ENCODE measurements at places on chromosomes 11 and 22.

- no peak for DNase-seq
Measured at GRCh38 chr22:48395201-48395600, 1432.5 kb downstream of the BRD1 start.

GRCh38 chr11:82682003-82682751 lies 51.5 kb downstream of the FAM181B start:
- no peak for DNase-seq

DNA sequence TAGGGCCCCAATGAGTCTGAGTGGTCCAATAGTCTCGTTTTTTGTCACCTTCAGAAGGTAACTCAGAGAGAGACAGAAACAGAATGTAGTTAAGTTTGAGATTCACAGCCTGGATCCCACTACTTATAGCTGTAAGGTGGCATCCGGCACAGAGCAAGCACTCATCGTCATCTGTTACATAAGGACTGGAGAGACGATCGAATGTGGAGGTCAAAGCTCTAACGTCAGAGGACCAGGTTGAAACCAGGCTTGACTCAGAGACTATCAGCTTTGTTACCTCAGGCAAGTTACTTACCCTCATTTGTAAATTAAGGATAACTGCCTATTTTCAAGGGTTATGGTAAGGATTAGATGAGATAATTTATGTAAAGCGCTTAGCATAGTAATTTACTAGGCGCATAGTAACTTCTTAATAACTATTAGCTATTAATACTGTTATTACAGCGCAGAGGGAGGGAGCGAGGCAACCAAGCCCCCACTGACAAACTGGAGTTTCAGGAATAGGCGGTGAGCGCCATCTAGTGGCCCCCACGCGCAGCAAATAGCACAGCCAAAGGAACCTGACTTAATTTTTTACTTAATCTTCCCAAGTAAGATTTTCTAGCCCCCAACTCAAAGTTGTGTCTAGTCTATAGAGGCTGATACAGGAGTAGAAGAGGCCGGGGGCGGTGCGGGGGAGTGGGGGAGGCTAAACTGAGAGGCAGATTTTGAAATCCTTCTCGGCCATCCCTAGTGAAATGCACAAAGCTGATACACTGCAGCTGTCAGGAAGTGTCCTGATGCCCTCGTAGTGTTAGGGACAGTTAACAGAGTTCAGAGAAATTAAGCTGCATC lies 29.0 kb upstream of the API5 start:
- no peak for DNase-seq

DNA sequence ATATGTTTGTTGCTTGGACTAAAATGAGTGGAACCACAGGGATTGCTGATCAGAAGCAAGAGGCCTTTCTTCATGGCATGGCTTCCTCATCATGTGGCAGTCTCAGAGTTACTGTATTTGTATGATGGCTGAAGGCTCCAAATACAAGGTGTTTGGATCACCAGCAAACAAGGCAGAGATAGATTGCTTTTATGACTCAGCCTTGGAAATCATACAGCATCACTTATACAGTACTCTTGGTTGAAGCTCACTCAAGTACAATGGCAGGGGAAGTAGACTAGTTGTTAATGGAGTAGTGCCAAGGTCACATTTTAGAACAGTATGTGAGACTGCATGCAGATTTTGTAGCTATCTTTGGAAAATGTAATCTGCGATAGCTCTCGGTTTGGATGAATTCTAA lies 16.6 kb downstream of the CAPRIN1 start:
- no peak for DNase-seq

DNA sequence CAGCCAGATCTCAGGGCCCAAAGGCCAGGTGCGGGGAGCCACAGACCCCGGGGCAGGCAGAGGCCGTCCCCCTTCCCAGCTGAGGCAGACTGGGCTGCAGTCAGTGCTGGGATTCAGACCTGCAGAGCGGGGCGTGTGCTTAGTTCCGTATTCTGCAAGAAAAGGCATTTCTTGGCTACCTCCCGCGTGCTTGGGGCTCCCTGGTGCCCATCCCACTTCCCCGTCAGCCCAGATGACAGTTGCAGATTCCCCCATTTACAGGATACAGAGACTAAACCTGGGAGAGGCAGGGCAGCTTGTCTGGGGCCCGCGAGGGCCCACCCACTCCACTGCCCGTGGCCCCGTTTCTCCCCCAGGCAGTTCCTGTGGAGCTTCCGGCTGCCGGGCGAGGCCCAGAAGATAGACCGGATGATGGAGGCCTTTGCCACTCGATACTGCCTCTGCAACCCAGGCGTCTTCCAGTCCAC lies 18.3 kb downstream of the CYTH4 start:
- no peak for DNase-seq

DNA sequence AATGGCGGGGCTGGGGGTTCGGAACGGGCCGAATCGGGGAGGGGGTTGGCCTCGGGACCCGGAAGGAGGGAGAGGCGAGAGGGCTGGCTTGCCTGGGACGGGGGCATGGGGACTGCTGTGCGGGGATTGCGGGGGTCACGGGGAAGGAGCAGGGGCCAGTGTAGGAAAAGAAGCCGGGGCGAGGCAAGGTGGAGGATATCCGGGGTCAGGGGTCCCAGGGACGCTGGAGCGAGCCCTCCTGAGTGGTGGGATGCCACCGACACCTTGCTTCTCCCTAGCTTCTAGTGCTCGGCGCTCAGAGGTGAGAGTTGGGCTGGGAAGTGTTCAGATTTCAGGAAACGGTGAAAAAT lies 426 bp upstream of the GDPD5 start:
- DNase-seq, result no peak

DNA sequence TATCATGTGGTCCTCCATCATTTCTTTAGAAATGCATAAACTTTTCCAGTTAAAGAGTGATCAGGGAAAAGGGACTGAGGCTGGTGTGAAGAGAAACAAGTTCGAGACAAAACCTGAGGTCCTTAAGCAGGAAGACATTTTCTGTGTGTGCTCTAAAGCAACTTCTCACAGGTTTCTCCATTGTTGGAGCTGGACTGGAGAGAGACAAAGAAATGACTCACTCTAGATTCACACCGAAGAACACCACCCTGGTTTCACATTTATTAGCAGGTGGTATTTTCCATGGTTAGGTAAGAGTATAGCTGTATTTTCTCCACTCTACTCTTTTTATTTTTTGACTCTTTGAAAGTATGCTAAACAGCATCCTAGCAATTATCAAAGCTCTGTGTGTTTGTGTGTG lies 736.4 kb downstream of the KCNA4 start:
- DNase-seq, result no peak

- no peak for DNase-seq
Measured at GRCh38 chr22:19981961-19982920, 34.4 kb downstream of the ARVCF start.

- DNase-seq, result no peak
Measured at GRCh38 chr22:41339823-41340222, 38.5 kb downstream of the ZC3H7B start.

All from NCI-H1417 treated with DMSO at 0.1 percent for 48 hours (cell line).